ENCODE measurements at places on chromosomes 7 and 10.

- DNase-seq: no peak
These were observed 102.8 kb downstream of the KAT6B start for GRCh38 chr10:74929197-74929596.

DNA sequence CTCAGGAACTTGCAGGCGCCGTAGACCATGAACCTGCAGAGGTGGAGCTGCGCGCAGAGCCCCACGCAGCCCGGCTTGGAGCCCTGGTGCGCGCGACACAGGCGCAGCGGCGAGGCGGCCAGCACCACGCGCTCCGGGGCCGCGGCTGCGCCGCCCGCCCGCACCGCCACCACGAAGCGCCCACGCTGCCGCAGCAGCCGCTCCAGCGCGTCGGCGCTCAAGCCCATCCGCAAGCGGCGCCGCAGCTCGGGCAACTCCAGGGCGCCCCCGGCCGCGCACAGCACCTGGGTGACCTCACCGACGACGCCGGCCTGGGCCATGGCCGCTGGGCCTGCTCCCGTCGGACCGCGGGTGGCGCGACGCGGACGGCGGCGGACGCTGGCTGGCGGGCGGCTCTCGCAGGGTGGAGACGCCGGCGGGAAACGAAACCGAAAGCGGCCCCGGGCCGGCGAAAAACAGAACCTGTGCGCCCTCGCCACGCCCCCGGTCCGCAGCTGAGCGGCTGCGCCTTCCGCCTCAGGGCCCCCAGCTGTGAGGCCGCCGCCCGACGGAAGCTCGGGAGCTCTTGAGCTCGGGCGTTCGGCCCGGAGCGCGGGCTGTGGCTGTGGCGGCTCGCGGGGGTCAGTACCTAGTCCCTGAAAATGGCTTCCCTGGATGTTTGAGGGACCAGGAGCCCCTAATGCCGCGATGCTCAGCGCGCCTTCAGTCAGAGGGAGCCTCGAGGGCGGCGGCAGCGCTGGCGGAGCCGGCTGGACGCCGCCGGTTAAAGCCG, at the start of gene PARP12:
Gene PARP12 (minus strand): TSS at position 424 of the 772 bp plus-strand sequence. CDS start 104 bp downstream, at position 320.
- peak; percentile 55 for DNase-seq

DNA sequence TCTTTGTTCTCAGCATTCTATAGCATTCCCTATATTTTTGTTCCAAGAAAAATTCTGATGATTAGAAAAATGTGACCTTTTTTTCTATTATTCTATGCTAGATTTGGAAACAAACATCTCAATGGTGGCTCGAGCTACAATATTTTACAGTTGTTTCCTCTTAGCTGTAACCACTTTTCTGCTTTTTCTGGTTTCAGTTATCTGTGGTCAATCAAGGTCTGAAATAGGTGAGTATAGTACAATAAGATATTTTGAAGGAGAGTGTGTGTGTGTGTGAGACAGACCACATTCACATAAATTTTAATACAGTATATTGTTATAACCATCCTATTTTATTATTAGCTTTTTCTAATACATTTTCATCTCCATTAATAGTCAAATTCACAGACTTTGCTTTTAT, 564.5 kb upstream of the GHITM start:
- DNase-seq: no peak

- DNase-seq: no peak
These were observed 131.6 kb downstream of the CD36 start for GRCh38 chr7:80770061-80770460.

DNA sequence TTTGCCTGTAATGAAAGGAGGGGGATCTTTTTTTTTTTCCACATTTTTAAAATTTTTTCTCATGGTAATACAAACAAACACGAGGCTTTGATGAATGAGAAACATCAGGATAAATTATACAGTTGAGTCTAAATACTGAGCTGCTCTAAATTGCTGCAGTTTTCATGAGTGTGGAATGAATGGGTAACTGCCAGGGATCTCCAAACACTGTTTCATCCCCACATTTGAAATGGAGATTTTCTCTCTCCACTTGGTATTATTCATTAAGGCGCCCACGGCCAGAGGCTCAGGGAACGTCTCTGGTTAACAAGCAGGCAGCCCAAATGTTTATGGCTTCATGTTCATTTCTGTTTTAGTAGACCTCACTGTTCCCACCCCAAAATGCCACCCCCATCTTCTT, 717.1 kb downstream of the GRID1 start:
- no peak for DNase-seq

GRCh38 chr7:151757274-151757673, 119.6 kb downstream of the PRKAG2 start:
- DNase-seq: no peak

- DNase-seq: peak; percentile 51
These were observed 45.9 kb upstream of the EMX2 start for GRCh38 chr10:117496616-117497028.

- no peak for DNase-seq
These were observed 4.7 kb downstream of the COPS6 start for GRCh38 chr7:100093498-100093897.

DNA sequence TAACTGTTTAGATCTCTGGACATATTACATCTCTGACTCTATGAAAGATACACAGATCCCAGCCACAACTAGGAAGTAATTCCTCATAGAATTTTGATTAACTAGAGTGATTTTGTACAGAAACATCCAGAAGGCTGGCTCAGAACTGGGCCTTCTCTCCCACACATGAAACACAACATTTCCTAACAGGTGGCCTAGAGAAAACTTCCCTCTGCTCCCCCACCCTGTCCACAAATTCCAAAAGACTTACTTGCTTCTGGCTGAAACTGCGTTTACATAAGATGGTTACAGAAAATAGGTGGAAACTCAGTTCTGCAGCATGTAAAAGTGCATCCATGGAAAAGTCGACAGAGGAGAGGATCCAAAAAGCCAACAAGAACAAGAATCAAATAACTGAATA, 132.9 kb downstream of the FZD1 start:
- no peak for DNase-seq

DNA sequence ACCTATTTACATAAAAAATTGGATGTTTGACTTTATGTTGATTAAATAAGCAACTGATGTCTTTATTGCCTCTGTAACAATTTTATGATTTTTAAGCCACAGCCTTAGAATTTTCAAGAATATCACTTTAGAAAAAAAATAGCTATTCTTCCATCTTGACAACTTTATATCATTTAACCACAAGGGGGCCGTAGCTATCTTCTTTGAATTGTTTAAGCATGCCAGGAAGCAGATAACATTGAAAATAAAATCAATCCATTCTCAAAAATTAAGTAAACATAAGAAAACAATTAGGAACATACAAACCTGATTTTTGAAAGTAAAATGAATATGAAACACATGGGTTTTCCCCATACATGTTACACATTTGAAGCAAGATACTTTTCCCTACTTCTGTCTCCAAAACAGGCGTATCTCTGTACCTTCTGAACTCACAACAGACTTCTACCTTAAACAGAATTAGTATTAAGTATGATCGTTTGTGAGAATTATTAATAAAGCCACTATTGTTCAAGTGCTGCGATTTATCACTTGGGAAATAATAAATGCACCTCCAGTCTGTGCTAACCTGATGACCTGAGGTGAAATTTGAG, 209.0 kb downstream of the CACNA2D1 start:
- DNase-seq: no peak

DNA sequence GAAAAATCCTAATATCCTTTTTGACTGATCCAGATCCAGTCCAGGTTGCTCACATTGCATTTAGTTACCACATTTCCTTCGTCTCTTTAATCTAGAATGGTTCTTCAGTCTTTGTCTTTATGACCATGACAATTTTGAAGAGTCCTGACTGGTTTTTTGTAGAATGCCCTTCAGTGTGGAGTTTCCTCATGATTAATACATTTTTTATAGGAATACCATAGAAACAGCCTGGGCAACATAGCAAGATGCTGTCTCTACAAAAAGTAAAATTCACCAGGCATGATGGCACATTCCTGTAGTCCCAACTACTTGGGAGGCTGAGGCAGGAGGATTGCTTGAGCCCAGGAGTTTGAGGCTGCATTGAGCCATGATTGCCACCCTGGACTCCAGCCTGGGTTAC, 285.0 kb upstream of the KAT6B start:
- DNase-seq: no peak

DNA sequence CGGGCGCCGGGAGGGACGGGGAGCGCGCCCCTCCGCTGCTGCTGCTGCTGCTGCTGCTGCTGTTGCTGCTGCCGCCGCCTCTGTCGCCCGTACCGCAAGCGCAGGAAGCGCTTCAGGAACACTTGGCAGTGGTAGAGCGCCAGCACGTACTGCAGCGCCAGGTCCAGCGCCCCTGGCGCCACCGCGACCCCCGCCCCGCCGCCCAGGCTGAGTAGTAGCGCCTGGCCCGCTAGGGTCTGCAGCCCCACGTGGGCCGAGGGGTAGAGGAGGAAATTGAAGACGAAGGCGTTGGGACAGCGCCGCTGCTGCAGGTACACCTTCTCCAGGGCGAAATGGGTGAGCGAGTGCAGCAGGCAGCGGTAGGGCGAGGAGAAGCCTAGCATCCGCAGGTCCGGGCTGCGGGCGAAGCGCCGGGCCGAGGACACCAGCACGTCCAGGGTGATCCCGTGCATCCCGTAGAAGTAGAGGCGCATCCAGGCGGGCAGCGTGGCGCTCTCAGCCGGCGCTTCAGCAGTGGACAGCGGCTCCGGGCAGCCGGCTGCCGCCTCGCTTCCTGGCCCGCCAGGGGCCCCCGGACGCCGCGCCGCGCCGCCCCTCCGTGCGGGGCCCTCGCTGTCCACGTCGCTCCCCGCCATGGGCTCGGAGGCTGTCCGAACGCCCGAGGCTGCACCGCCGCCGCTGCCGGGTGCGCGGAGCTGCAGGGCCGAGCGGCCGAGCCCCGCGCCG, at the start of gene TMEM229A:
Gene TMEM229A (minus strand): TSS at position 699 of the 726 bp plus-strand sequence. CDS start 64 bp downstream, at position 635.
- no peak for DNase-seq

- peak; percentile 12 for DNase-seq
These were observed 931 bp downstream of the PAPSS2 start for GRCh38 chr10:87660484-87661133.

DNA sequence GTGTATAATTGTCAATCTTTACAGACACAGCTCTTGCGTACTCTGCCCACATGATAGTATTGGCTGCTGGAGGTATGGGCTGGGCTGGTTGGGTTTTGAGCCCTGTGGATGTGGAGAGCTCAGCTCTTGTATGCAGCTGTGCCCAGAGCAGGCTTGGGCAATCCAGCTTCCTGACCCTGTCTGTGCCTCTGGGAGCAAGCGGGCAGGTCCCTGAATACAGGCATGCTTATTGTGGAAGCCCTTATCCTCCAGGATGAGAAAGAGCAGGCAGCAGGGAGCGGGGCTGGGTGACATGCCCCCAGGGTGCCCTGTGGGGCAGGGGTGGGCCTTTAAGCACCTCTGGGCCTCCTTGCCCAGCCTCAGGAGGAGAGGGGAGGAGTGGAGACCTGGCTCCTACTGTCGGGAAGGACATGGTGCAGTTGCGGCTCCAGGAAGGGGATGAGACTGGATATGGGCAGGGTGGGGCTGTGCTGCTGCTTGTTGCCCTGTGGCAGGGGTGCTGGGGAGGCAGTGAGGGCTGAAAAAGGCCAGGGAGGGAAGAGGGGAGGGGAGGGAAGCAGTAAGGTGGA, 32.7 kb upstream of the SH2D4B start:
- DNase-seq: no peak

DNA sequence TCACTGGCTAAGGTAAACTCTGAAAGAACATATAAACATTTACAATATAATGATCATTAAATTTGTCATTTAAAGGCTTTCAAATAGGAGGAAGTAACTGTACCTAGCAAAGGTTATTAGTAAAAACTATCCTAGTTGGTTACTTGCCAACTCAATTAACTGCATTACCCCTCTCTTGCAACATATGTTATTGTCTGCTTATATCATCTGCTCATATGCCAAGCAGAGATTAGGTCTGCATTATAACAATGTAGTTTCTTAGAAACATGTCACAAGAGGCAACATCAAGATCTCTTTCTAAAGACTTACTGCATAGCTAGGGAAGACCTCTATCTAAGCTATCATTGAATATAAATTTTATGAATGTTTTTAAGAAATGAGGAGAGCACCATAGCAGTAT, 132.5 kb downstream of the RELN start:
- no peak for DNase-seq

- peak; percentile 20 for DNase-seq
These were observed 36.1 kb upstream of the ZNF736 start for GRCh38 chr7:64277630-64278029.

DNA sequence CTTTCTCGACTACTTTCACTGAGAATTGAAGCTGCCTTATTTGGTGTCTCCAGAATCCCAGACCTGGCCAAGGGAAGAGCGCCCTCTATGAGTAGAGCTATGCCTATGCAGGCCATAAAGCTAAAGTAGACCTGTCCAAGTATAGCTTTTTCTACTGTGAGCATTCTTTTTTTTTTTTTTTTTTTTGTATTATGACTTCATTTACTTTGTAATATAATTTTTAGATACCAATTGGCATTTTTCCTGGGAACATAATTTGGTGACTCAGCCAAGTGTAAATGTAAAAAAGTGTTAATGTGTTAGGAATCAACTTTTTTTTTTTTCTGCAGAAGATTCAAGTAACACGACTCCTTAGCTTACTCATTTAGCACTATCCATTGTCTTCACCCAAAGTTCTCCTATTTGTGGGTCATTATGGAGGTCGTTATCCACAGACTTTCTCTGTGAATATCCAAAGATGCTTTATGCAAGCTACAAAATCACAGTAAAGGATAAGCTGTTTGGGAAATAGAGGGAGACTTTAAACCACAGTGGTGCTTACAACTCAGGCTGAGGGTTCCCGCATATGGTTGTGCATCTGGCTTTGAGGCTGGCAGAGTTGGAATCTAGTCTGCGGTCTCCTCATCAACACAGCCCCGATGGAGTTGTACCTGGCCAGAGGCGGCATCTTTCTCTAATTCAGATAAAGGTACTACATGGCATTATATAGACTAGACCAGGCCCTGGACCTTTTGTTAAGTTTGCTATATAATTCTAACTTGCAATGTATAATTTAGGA, 1040.2 kb upstream of the SORCS1 start:
- DNase-seq: peak; percentile 26

- no peak for DNase-seq
These were observed 149.2 kb downstream of the PAXIP1 start for GRCh38 chr7:154853727-154854095.

DNA sequence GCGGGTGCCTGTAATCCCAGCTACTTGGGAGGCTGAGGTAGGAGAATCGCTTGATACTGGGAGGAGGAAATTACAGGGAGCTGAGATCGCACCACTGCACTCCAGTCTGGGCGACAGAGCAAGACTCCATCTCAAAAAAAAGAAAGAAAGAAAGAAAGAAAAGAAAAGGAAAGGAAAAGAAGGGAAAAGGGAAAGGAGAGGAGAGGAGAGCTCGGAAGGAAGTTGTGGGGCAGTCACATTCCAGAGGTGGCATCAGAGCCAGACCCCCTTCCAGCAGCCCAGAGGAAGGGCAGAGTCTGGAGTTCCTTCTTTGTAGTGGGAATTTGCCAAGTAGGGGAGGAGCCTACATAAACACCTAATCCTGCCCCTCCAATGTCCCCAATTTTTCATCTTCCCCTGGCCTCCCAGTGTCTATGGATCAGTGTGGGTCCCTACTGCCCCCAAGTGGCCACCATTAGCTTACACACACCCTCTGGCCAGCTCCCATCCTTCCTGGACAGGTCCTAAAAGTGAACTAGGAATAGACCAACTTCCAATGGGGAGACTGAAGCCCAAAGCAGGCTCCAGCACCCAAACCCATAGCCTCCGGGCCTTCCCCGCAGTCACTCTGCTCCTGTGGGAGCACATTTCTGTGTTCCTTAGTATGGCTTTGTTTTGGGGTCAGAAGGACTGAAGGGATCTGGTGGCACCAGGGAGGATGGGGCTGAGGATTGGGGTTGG, 39.6 kb upstream of the HSPB1 start:
- peak; percentile 40 for DNase-seq

- no peak for DNase-seq
These were observed 135.7 kb downstream of the MAGI2 start for GRCh38 chr7:79317728-79318127.

- DNase-seq: no peak
These were observed 2.7 kb downstream of the IGFBP1 start for GRCh38 chr7:45890902-45891461.

All from CMK (cell line).